Fibroblast of upper back skin (primary cell): ENCODE measurements at places on chromosomes 2 and 18.

DNA sequence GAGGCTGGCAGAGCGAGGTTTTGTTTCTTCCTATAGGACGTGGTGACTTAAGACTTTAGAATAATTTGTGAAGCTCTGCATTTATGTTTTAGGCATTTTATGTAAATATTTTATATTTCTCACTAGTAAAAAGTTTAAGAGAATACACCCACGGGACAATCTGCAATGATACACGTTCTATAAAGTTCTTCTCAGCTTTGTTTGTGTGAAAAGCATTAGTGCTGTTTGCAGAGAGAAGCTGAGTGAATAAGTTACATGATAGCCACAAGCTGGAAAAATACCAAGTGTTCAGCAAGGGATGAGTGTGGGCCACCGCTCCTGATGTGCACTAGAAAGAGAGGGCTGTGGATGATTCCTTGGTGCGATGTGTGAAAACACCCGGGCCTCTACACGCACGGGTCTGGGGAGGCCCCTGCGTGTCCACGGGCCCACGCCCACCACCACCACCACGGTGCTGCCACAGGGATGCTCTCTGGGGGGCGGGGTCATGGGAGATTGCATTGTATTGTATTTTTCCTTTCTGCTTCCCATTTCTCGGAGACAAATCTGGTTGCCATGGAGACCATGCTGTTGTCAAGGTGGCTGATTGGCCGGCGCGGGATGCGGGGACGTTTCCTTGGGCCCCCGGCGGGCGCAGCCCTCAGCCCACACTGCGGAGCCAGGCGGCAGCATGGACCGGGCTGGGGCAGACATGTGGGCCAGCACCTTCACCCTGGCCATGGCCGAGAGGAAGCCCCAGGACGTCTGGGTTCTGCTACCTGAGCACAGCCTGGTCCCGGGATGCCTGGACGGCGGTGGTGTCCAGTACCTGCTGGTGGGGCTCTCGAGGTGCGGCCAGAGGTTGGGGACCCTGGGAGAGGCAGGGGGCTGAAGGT, at the start of gene RTP5:
TSS of gene RTP5 (plus strand) at position 643 of the 875 bp plus-strand sequence. CDS start at position 671, 28 bp downstream.
- DNase-seq = no peak

GRCh38 chr2:201909348-201909747, 103.0 kb downstream of the CDK15 start:
- DNase-seq = peak; percentile 97

- no peak for DNase-seq
Measured at GRCh38 chr2:24542269-24542872, 51.3 kb downstream of the NCOA1 start.

DNA sequence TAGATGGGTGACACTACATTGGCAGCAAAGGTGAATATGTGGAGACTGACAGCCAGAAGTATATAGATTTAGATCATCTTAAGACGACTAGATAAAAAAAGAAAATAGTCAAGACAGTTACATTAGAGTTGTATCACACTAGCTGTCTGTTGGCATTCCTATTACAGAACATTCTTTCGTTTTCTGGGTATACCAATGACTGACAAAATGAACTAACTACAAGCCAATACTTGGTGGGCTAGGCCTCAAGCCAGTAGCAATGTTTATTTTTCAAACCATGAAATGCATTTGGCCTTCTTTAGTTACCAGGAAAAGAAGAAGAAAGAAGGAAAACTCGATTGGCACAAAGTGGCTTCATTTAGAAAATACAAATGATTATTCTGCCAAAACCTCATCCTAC, 944.9 kb upstream of the ZEB2 start:
- no peak for DNase-seq

DNA sequence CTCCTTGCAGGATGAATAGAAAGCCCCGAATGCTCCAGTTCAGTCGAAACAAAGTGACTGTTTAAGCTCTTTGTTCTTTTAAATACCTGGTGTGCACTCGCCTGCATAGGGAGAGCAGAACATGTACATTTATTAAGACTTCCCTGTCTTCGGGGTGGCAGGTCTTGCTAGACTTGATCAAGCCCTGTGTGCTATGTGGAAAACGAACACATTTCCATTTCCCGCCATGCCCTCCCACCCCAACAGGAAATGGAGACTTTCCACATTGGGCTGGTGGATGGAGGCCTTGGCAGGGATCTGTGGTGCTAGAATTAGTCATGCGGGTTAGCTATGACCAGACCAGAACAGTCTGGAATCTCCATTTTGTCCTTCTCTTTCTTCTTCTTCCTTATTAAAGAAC, 321.0 kb upstream of the THSD7B start:
- no peak for DNase-seq

GRCh38 chr2:187003038-187003554, 154.1 kb upstream of the ZSWIM2 start:
- peak; percentile 9 for DNase-seq

DNA sequence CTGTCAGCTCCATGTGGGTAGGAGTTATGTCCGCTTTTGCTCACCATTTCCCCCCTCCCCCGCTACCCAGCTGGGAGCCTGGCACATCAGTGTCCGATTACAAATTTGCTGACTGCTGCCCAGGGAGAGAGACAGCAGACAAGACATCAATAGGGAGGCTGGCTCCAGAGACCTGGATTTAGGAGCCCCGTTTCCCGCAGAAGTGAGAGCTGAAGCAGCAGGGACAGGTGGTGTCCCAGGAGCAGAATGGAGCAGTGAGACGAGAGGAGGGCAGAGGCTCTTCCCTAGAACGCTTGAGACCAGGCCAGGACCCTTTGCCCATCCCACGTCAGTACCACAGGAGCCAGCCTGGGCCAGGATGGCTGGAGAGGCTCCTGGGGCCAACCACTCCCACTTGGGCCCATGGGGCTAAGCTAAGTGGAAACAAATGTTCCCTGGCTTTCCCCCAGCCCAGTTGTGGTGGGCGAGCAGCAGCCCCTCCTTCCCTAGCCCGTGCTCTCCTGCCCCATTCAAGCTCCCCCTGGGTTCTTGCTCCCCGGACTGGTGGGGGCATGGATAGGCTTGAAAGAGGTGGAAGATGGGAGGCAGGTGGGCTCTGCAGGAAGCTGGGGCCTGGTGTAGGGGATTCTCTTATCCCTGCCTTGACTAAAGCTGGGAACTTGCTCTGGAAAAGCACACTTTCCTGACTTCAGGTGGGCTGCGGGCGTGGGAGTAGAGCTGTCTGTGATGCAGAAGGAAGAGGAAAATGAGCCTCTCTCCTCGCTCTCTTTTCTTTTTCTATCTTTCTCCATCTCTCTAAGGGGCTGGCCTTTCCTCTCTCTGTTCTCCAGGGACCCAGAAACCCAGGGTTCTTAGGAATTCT, 4.1 kb upstream of the WNT6 start:
- DNase-seq = no peak

DNA sequence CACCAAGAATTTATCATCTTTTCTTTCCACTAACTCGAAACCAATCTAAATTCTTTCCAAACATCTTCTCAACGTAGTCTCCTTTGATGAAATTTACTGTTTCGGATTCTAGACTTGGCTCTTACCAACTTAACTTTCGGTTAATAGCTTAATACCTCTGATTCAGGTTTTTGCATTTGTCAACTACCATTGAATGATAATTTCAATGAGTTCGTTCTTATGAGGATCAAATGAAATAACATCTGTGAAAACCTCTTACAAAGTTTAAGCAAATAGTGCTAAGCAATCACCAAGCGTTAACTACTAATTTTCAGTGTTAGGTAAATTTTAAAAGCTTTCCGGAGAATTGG, 593 bp upstream of the NRBP1 start:
- DNase-seq = no peak

DNA sequence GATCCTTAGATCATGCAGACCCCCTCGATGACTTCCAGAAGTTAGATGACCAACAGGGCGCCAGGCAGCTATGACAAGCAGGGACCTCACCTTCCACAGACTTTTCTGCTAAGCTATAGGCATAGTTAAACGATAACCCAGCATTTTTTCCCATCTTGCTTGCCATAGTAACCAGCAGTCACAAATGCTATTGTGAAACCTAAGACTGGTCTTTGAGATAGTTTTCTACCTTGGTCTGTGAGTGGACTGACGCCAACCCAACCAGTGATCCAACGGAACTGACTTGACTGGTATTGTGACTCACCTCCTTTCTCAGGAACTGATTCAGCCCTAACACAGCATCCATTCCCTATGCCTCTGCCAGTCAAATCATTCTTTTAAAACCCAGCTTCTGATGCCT, 361.2 kb downstream of the LRRTM4 start:
- no peak for DNase-seq

DNA sequence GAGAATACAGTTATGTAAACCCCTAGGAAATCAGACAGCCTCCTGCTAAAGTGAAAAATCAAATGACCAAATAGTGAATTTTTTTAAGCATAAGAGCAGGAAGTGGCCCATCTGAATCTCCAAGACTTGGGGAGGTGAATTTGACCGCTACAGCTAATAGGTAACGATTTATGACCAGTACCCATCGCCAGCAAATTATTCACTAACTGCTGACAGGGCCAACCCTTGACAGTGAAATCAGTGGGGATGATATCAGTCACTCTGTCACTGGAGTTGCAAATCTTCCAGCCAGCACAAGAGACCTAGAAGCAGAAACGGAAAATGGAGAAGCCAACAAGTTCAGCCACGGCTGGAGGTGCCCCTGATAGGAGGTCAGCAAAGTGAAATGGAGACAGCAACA, 164.3 kb upstream of the PIK3C3 start:
- DNase-seq = no peak

GRCh38 chr2:52995424-52995823, 772.2 kb upstream of the CHAC2 start:
- DNase-seq = peak; percentile 25

DNA sequence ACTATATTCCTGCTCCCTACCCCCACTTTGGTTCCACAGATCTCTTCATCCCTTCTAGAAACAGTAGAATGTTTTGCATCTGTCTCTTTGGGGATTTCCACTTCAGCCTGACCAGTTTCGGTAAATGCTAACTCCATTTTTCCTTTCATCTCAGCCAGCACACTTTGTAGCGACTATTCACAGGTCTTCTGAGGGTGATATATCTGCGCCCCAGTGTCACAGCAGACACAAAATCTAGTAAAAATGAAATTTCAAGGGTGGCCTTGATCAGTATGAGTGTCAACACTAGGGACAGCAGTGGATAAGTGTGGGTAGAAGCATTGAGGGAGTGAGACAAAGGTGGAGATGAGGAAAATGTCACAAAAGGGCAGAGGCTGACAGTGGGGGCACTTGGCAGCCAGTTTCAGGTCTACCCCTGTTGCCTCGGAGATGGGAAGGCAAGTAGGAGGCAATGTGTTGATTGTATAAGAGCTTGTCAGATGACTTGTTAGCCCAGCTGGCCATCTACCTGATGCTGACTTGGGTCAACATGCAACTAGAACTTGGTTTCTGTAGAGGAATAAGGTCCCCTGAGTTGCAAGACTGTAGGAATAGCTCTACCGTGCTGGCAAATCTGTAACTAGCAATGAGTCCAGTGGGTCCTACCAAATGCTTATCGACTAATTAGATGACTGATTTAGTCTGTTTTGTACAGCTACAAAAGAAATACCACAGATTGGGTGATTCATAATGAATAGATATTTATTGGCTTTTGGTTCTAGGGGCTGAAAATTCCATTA, 60.7 kb downstream of the CXCR4 start:
- no peak for DNase-seq

DNA sequence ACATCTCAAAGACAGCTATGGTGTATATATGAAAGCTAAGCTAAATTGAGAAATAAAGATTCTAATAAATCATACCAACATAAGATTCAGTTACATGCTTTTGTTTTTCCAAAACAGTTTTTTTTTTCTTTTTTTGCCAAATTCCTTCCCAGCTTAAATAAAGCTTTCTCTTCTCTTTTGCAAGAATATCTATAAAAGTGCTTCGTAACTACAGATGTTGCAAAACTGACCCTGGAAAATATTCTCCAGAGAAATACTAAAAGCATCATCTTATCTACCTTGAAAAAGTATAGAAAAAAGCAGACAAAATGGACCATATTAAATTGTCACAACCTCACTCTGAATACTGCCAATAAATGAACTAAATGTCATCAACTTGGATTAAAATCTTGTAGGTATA, 38.7 kb downstream of the FANCL start:
- no peak for DNase-seq

DNA sequence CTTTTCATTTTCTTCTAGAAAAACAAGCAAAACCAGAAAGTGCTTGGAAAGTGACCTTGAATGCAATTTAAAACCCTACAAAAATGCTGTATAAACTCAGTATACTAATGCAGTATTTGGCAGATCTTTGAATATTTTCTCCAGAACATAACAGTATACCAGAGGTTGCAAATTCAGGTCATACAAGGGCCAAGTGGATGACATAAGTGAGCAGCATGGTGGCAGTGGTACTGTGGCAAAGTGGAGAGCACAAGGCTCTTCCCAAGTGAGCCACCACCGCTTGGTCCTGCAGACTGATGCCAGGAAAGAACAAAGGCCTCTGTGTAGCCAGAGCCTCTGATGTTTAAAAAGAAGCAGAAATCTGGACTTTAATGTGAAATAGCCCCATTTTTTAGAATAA, 33.1 kb downstream of the METTL4 start:
- DNase-seq = no peak

DNA sequence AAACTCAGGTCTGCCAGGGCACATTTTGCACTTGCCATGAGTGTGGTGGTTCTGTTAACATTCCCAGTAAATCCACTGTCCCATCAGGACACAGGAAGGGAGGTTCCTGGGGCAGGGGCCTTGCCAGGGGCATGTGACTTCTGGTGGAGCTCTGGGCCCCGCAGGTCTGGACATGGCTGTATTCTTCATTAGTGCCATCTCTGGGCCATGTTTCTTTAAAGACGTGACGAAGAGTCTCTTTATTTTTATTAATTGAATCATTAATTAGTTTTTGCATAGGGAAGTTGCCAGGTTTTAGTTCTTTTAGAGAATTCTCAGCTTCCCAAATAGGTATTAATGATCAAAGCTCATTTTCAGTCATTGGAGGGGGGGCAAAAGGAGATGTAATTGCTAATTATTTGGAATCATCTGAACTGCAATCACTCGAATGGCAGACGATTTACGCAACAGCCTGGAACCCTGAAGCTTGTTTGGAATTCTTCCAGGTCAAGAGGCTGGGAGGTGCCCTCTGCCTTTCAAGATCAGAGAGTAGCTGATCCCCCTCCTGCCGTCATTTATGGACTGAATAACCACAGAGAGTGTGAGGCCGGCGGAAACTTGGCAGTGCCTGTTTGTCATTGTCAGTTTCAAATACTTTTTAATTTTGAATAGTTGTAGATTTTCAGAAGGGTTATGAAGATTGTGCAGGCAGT, 106.2 kb downstream of the RTP5 start:
- DNase-seq = no peak

DNA sequence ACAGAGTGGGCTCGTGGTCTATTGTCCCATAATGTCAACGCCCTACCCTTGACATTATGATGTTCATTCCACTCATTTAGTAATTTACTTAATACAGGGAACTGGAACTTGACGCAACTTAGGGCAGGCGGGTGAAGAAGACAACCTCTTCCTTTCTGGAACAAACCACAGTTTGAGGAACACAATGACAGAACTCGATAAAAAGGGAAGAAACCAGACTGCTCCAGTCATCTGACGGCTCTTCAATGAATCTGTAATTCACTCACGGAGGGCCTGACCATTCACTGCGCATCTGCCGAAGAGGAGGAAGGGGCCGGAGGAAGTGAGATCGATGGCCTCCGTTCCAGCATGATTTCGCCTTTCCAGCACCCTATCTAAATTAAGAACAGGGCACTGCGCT, 83.2 kb downstream of the BCL2 start:
- no peak for DNase-seq

- no peak for DNase-seq
Measured at GRCh38 chr2:134086594-134087219, 167.2 kb upstream of the MGAT5 start.
